ENCODE measurements at places on chromosomes 7 and 10.

- DNase-seq = no peak
Observed at GRCh38 chr10:130050721-130051120, 59.9 kb downstream of the C10orf143 start.

GRCh38 chr7:110568388-110568787 lies 522.5 kb upstream of the LRRN3 start:
- no peak for DNase-seq

DNA sequence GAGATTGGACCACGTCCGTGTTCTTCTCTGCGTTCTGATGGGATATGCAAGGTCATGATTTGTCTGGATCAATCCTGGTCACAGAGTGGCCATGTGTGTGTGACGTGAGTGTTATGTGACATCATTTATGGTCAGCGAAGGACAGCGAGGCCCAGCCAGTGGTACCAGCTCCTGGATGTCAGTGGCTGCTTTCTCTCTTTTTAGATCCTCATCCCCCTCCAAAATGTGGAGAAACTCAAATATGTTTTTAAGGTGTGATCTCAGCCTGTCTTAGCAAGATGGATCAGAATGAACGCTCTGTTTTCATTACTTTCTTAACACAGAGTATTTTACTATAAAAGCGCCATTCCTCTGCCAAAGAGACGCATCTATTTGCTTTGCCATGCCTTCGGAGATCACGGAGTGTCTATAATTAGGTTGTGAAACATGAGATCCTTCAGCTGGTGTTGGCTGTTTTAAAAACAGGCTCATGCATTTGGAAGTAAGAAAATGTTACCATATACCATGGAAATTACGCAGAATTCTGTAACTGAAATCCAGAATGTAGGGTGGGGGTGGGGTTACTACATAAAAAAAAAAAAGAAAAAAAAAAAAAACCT lies 245.5 kb upstream of the TCERG1L start:
- DNase-seq = no peak

DNA sequence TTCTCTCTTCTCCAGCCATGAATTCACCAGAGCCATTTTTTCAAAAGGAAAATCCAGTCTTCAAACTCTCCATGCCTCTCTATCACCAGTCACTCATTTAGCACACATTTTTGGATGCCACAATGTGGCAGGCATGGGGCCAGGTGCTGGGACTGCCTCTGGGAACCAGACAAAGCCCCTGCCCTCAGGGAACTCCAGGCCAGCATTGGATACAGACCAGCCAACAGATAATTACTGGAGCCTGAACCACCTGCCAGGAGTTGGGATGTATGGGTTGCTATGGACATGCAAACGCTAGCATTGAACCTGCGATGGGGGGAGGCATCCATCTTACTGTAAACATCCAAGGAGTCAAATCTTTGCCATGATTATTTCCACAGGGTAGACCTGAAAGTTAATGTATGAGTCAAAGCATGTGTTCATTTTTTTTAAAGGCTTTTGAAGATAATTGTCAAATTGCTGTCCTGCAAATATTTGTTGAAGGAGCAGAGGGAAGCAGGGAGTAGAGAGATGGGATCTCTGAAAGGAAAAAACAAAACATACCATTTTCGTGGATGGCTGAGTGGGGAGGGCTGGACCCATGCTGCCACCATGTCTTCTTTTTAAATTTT lies 43.2 kb downstream of the SRRM3 start:
- DNase-seq = no peak

- DNase-seq = no peak
Observed at GRCh38 chr10:77313066-77313750, 324.4 kb downstream of the KCNMA1 start.

DNA sequence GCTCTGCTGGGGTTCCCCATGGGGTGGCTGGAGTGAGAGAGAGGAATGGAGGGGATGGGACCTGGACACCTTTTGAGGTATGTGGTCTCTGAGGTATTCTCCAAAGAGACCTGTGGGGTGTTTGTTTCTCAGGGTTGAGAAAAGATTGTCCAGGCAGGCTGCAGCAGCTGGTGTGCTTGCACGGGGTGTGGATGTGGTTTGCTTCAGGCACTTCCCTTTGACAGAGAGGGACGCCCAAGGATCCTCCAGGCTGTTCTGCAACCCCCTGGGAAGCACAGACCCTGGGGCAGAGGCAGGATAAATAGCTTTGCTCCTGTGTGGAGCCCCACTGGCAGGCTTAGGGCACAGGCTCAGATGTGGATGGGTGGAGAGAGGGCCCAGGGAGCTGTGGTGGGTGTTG lies 115.1 kb upstream of the AGK start:
- DNase-seq = no peak
